ENCODE measurements at places on chromosomes 3 and 15.
A peak's percentile ranks its signal among the peaks of the same experiment; 100 is the strongest.

- DNase-seq, result no peak
Observed at GRCh38 chr3:127387556-127388153, 99.8 kb upstream of the PRR20G start.

DNA sequence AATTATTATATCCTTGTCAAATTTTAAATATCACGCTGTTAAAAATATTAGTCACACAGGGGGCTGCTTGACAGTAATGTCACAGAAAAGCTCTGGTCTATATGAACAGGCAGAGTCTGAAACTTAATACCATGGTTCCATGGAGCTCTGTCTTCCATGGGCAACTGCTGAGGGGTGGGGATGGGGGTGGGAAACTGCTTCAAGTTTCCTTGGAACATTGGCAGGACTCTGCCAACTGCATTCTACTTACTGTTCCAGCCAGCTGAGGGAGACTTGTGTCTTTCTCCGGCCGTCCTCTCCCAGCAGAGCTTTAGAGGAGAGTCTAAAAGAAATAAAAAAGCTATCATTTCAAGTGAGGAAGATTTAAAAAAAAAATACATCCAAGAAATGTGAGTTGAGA lies 348.7 kb downstream of the ZIC1 start:
- no peak for DNase-seq

DNA sequence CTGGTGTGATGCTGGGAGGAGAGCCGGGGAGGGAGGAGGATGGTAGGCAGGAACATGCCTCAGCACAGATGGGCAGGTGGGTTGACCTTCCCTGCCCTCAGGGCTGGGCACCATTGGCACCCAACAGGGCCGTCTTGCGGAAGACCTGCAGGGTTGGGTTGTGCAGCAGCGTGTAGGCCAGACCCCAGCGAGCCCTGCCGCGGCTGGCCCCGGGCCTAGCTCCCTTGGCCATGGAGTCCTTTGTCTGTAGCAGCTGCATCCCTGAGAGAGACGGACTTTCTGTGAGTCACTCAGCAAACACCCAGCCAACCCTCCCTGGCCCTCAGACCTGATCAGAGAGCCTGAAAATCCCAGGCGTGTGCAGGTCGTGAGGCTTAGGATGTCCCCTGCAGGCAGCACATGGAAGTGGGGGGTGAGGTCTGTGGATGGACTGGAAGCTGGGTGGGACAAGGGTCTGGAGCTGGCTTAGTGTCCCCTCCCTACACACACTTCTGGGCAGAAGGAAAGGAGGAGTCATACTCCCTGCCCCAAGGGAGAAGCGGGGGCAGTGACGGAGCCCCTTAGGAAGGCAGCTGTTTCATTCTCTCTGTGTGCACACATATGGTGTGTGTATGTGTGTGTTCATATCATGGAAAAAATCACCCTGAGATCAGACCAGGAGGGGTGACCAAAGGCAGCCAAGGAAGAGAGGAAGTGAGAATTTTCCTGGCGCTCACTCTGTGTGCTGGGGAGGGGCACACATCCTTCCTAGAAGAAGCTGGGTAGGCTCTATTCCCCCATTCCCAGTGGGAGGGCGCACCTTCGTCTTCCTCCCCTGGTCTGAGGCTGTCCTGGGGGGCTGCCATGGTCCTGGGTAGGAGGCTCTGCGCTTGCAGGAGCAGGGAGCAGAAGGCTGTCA lies 6.7 kb downstream of the ISLR start:
- DNase-seq, result no peak

DNA sequence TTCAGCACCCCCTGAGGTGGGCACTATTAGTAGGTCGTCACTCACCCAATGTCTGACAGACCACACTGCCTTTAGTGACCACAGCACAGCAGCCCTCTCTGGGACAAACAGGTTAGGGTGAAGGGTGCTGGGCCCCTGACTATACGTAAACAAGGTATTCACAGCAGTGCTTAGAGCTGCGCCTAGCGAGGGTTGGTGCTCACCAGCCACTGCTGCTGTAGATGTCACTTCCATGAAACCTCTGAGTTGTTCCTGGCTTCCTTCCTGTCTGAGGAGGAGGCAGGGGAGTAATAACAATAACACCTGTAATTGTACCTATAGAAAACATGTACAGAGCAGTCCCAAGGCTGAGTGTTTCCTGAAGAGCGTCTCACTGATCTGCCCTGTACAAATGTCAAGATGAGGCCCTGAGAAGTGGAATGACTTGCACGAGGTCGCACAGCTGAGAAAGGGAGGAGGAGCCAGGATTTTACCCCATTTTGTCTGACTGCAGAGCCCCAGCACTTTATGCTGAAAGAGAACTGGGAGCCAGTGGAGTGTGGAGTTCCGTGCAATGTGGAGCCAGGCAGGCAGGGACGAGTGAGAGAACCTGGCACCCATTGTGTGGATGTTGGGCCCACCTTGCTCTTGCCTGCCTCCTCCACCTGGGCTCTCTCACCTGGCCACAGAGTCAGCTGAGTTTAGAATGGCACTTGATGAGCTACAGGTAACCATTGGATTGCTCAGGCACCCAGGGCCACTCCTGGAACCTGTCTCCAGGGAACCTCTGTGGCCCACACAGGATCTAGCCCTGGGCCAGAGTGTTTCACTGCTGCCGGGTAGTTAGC lies 93.8 kb downstream of the DNAJB8 start:
- DNase-seq, result no peak

DNA sequence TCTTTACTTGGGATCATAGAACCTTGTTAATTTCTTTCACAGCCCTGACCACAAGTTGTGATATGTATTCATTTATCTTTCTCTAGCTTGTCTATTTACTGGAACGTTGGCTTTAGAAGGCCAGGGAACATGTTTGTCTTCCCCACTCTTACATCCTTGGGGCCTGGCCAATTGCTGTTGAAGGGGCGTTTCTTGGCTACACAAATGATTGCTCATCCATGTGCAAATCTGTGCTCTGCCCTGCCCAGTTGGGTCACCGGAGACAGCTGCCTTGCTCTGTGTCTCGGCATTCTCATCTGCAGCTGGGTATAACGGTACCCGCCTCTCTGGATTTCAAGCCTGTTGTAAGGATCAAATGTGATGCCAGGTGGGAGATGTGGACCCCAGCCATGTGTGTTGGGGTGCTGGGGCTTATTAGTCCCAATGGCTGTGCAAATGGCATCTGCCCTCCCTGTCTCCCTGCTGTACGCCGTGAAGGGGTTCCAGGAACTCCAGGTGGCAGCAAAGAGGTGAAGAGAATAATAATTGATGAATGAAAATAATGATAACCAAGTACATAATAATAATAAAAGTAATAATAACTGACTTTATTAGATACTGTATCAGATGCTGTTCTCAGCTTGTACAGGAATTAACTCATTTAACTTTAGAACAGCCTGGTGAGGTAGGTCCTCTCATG lies 24.0 kb upstream of the TLE3 start:
- DNase-seq, result no peak

- DNase-seq, result peak; percentile 79
Observed at GRCh38 chr3:4983739-4984510, 4.7 kb downstream of the BHLHE40 start.

DNA sequence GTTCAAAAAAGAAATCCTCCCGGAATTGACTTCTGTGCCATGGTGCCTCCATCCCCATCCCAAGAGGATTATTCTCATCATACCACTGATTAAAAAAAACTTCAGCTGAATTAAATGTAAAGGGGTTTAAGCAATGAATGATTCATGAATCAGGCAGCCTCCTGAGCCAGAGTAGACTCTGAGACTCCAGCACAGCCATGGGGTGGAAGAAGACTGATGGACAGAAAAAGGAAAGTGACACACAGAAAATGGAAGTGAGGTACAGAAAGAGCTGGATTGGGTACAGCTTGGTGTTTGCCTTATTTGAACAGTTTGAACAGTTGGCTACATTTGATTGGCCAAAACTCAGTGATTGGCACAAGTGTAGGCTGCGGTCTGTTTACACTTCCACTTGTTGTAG lies 224.8 kb upstream of the ATP10A start:
- DNase-seq, result no peak

- DNase-seq, result no peak
Observed at GRCh38 chr3:53721187-53722119, 124.8 kb downstream of the CHDH start.

GRCh38 chr3:54970895-54971294 lies 43.0 kb upstream of the LRTM1 start:
- DNase-seq, result no peak

DNA sequence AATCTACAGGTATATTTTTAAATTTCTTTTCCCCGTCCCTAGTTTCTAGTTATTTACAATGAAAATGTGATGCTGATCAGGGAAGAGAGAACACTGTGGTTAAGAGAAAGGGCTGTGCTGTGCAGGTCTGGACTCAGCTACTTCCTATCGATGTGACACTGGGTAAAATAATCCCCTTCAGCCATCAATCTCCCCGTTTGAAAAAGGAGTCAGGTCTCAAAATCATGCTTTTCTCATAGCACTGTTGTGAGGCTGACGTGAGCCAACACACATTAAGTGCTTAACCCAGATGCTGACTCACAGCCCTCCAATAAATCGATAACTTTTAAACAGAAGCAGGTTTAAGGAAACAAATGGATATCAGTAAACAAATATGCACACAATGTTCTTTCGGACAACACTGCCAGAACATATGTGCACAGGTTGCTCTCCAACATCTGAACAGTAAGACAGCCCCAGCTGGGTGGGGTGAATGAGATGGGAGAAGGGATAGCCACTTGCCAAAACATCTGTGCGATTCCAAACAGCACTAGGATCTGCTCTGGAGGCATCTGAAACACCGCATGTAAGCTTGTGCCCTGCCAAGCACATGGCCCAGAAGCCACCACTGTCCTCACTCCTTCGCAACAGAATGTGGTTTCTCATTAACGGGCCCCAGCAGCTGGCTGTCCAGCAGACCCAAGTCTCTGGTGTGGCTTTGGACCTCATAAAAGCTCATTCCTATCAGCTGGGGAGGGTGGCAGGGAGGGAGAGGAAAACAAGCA lies 143.2 kb upstream of the PRICKLE2 start:
- no peak for DNase-seq

- no peak for DNase-seq
Observed at GRCh38 chr3:184896336-184896735, 84.4 kb downstream of the VPS8 start.

- no peak for DNase-seq
Observed at GRCh38 chr15:71219645-71220044, 104.4 kb downstream of the THSD4 start.

DNA sequence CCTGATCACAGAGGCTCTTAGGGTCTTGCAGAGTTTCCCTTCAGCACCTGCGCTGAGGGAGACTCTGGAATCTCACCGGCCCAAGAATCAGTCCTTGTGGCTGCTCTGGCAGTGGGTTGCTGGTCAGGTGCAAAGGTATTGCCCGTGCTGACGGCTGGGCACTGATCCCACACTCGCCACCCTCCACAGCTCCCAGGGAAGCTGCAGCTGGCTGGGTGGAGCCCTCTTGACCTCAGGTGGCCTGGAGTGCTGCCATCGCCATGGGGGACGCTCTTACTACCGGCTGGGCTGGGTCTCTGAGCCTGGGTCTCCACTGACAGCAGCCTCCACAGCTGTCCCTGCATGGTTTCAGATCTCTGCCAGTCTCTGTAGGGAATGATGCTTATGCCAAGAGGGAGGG lies 52.6 kb upstream of the EPHB3 start:
- DNase-seq, result no peak

DNA sequence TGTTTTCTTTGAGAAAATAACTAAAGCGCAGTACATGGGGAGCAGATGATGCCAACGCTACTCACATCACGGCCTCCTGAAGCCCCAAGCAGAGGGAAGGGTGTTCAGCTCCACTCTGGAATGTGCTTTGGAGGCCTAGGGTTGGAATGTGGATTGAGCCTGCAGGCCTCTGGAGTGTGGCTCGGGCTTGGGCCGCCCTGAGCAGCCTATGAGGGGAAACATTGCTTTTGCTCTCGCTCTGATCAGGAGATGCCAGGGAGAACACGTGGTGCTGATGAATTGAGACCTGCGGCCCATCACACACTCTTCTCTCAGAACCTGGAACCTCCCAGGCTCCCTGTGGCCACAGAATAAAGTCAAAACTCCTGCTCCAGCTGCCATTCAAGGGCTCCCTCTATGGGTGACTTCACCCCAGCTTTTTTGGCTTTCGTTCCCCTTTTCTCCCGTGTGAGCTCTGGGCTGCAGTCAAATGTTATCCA lies 23.3 kb downstream of the CCDC13 start:
- DNase-seq, result no peak

- no peak for DNase-seq
Observed at GRCh38 chr3:134299185-134299887, 48.7 kb upstream of the RYK start.

GRCh38 chr3:32835961-32836360 lies 18.2 kb downstream of the TRIM71 start:
- no peak for DNase-seq

DNA sequence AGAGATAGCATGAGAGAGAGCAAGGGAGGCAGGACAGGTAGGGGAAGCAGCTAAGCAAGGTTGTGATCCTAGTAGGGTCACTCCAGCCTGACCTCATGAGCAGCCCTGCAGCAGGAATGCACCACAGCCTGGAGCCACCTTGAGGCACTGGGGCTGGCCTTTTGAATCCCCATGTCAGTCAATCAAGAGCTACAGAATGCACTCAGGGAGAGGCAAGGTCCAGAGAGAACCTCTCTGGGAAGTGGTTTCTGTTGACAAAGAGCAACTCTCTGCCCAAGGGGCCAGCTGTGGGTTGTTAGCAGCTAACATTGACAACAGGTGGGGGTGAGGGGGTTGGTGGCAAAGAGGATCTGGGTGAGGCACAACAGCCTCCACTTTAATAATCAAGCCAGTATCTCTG lies 54.6 kb downstream of the TRANK1 start:
- no peak for DNase-seq

- no peak for DNase-seq
Observed at GRCh38 chr3:122961146-122961545, 66.4 kb downstream of the SEMA5B start.

DNA sequence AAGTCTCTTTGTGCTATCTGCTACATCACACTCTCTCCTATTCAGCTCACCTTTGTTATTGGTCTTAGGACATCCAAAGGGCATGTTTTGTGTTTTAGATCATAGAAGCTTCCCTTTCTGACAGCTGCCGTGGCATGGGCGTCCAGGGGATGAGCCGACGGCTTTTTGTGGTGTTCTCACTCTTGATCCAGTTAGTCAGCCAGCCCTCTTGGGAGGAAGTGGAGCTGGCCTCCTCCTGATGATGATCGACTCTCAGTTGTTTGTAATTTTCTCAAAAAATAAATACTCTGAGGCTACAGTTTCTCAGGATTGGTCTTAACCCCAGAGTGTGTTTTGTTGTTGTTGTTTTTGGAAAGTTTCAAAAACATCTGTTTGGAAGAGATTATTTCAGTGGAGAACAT lies 34.4 kb downstream of the BOC start:
- no peak for DNase-seq

GRCh38 chr15:27327467-27328025 lies 356.6 kb downstream of the GABRG3 start:
- no peak for DNase-seq

Data from immature natural killer cell (primary cell).